Esophagus mucosa (tissue), 1 donor: ENCODE measurements at places on chromosomes 5 and 9. TPM values are rescaled to one million over a fixed set of nuclear protein-coding genes. Genes with fewer than 3 reads are reported as not detected.

Gene NEUROG1
- total RNA-seq, result not detected

Gene PDE8B
- 0.12 TPM for total RNA-seq

DNA sequence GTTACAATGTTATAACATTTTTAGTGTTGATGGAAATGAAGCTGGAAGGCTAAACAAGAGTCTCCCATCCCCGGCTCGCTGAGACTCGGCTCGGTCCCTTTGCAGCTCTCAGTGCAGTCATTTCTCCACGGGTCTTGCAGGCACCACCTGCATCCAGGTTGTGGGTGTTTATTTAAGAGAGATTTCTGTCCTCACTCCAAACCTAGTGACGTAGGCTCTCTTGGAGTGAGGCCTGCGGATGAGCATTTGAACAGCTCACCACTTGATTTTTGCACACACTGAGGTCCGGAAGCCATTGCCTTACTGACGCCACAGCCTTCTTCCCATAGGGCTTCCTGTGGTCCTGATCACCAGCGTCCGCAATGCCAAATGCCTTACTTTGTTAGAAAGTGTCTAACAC is 197.7 kb upstream of the OTULINL start:
- ATAC-seq, result no peak

GRCh38 chr9:33300546-33300945 is 10.2 kb downstream of the NFX1 start:
- no peak for ATAC-seq
